ENCODE measurements at places on chromosomes 6 and 20.
A peak's percentile ranks its signal among the peaks of the same experiment; 100 is the strongest.

- no peak for DNase-seq
Observed at GRCh38 chr6:116017546-116018295, 43.0 kb downstream of the FRK start.

DNA sequence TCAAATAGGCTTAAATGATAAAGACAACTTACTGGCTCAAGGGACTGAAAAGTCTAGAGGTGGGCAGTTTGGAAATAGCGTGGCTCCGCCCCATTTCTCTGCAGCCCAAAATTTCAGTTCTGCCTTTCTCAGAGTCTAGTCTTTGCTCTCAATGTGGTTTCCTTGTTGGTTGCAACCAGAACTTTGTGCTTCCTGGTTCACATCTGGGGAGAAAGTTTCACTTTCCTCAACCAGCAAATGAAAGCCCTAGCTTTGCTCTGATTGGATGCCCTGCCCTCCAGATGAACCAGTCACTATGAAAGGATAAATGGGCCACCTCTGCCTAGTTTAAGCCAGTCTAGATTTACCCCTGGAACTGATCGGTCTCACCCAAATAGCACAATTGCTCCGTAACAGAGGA is 14.9 kb downstream of the SYCP2L start:
- no peak for DNase-seq

DNA sequence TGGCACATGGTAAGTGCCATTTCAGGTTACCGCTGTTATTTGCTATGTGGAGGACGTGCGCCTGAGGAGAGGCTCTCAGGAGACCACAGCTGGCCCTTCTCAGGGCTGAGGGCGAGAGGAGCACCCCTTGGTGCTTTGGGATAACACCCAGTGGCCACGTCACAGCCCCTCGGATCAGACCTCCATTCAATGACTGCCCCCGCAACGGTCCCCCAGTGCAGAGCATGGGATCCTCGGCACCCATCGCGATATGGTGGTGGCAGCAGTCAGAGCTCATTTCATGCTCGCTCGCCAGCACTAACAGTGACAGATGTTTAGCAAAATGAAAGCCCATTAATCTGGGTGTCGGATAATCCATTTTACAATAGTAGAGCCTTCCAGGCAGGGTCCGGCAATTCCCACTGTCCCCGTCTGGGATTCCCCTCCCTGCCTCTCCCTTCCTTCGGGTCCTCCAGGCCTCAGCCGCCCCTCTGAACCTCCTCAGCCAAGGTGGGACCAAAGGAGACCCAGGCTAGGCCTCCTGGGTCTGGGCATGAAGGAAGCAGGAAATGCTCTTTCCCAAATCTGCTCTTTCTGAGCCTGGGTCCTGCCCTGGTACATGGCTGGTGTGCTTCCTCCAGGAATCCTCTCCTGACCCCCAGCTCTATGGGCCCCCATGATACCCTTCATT is 117.1 kb downstream of the GRM4 start:
- DNase-seq: no peak

GRCh38 chr6:164345327-164345726 is 930.8 kb downstream of the QKI start:
- no peak for DNase-seq

DNA sequence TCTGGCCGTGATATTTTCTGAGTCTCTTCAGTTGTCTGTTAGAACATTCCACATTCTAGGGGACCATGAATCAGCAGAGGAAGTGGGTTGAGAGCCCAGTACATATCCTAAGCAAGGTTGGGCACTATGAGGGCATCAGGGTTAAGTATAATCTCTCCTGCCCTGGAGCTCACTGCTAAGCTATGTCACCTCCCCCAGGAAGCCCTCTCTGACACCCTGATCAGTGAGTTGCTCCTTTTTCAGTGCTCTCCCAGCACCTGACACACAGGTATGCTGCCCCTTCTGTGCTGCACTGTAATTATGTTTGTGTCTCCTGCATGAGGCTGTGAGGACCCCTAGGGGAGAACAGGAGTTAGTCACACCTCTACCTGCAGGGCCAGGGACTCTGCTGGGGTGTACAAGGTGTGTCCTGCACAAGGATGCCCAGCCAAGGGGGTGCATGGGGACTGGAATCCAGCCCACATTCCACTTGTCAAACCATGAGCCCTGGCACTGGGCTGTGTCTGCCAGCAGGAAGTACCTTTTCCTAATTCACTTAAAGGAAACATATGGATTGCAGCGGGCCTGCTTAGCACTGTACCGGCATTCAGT is 3.9 kb downstream of the RAB44 start:
- DNase-seq: no peak

- DNase-seq: no peak
Observed at GRCh38 chr6:118864341-118865099, 29.4 kb upstream of the ASF1A start.

- no peak for DNase-seq
Observed at GRCh38 chr6:159631886-159632285, 61.2 kb downstream of the SOD2 start.

DNA sequence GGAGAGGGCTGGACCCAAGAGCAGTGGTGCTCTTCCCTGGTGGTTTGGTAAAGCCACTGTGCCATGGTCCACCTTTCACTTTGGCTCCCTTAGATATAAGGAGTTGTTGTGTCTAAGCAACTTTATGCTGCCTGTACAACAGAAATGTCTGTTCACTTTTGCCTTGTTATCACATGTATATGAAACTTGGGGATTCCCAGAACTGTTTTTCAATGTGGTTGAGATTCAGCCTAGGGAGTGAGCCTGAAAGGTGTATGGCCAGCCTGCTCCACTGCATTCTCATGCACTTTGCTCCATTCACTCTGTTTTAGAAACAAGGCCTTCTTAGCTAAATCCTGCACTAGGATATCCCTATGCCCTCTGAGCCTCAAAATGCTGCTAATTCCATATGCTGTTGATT is 234.5 kb upstream of the THEMIS start:
- DNase-seq: no peak

DNA sequence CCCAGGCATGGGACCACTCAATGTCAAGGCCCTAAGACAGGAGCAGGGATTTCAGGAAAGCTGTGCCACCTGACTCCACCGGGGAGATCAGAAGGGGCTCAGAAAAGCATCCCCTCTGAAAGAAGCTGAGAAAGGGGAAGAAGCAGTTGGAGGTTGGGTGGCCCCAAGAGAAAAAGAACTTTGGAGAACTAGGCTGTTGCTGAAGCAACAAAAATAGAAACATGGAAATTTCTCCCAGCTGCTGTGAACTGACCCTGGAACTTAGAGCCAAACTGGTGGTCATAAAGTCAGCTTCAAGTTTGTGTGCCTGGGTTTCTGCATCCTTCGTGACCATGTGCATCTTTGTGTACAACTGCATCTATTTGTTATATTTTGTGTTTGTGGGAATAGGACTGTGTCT is 534.5 kb downstream of the MAFB start:
- no peak for DNase-seq

- no peak for DNase-seq
Observed at GRCh38 chr6:56652994-56653393, 10.3 kb upstream of the DST start.

DNA sequence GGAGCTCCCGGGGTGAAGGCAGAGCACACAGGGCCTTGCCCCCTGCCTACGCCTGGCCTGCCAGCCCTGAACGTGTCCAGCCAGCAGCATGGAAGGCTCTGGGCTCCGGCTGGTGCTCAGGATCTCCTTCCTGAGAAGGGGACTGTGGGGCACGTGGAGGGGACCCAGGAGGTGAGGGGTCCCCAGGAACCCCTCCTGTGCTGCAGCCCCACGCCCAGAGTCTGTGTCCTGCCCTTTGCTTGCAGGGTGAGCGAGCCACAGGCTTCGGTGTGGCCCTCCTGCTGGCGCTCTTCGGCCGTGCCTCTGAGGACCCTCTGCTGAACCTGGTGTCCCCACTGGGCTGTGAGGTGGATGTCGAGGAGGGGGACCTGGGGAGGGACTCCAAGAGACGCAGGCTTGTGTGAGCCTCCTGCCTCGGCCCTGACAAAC is 22.3 kb downstream of the NPEPL1 start:
- DNase-seq: peak; percentile 72

DNA sequence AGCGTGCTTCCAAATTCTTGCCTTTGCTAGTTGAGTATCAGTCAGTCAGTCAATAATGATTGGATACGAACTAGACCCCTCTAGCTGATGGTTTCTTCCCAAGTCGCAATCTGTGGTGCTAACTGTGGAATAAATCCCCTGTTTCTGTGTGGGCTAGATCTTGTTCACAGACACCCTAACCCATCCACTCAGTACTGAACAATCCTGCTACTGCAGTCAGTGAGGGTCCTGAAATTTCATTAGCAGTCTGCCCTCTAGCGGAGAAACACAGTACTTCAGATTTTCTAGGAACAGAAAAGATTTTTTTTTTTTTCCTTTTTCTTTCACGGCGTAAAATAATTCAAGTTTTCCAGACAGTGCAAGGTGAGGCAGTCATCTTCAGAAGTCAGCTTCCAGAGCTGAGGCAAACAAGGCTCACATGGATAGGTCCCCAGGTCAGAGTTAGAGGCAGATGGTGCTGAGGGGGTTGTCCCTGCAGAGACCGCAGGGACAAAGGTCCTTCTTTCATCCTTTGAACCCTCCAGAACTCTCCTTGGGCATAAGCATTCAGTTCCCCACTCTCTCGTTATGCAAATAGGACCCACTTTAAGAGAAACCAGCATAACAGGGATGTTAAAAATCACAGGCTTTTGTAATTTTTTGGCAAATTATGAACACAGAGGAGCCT is 119.6 kb downstream of the SCML4 start:
- peak; percentile 16 for DNase-seq

DNA sequence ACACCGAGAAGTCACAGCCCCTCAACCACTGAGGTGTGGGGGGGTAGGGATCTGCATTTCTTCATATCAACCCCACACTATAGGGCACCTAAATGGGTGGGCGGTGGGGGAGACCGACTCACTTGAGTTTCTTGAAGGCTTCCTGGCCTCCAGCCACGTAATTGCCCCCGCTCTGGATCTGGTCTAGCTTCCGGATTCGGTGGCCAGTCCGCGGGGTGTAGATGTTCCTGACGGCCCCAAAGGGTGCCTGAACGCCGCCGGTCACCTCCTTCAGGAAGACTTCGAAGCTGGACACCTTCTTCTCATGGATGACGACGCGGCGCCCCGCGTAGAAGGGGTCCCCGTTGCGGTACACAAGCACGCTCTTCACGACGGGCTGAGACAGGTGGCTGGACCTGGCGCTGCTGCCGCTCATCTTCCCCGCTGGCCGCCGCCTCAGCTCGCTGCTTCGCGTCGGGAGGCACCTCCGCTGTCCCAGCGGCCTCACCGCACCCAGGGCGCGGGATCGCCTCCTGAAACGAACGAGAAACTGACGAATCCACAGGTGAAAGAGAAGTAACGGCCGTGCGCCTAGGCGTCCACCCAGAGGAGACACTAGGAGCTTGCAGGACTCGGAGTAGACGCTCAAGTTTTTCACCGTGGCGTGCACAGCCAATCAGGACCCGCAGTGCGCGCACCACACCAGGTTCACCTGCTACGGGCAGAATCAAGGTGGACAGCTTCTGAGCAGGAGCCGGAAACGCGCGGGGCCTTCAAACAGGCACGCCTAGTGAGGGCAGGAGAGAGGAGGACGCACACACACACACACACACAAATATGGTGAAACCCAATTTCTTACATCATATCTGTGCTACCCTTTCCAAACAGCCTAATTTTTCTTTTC is at the start of gene DCDC2:
Gene DCDC2 (minus strand): TSS at position 724 of the 883 bp plus-strand sequence. CDS start 309 bp downstream, at position 415.
- DNase-seq: no peak

GRCh38 chr6:14918200-14918907 is 327.5 kb upstream of the JARID2 start:
- DNase-seq: no peak

GRCh38 chr6:170147832-170148708 is 142.8 kb downstream of the DLL1 start:
- no peak for DNase-seq

- DNase-seq: no peak
Observed at GRCh38 chr20:21154692-21155091, 28.8 kb downstream of the KIZ start.

DNA sequence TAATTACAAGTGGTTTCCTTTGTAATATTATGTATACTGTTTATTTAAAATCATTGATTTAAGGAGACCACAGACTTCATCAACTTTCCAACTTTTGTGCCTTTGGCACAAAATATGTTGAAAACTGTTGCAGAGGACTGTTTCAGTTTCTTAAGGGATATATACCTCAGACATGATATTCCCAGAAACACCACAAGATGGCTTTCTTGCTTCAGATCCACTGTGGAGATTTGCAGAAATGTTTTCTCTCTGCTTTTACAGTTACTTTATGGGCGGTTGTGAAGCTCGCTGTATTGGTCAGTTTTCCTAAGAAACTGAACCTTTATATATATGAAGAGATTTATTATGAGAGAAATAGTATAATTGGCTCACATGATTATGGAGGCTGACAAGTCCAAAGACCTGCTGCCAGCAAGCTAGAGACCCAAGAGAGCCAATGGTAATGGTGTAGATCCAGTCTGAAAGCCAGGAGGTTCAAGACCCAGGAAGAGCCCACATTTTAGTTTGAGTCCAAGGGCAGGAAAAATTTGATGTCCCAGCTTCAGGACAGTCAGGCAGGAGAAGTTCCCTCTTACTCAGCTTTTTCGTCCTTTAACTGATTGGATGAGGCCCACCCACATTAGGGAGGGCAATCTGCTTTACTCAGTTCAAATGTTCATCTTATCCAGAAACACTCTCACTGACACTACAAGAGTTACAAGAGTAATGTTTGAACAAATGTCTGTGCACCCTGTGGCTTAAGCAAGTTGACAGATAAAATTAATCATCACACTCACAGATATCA is 12.8 kb downstream of the ME1 start:
- no peak for DNase-seq

- no peak for DNase-seq
Observed at GRCh38 chr20:33433465-33434234, 9.9 kb downstream of the SNTA1 start.
